ENCODE measurements at places on chromosomes 7 and 10.
A peak's percentile ranks its signal among the peaks of the same experiment; 100 is the strongest.

DNA sequence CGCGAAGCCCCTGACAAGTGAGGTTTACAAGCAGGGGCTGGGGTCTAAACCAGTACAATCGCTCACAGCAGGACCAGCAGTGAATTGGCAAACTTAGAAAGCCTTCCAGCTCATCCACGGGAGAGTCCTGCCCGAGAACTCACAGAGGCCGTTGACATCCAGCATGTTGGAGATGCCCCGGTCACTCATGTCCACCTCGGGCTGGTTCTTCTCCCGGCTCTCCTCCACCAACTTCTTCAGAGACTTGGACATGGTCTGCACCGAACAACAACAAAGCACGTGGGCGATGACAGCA lies 447 bp downstream of the RSU1 start:
- no peak for DNase-seq

DNA sequence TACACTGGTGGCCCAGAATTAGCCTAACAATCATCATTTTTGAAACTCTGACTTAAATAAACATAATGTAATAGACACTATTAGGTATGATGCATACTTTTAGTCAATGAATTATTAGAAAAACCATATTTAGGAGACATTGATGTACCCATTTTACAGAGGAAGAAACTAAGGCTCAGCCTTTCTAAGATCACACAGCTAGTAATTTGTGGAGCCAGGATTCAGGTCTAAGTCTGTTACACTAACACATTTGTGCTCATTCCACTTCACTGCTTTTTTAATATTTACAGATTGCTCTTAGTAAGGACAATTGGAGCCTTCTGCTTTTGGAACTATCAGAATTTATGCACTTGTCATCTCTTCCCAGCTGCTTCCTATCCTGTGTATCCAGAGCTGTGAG lies 8.9 kb downstream of the CFAP43 start:
- no peak for DNase-seq

- DNase-seq: peak; percentile 35
Observed at GRCh38 chr7:98323597-98324322, 42.3 kb downstream of the BRI3 start.

DNA sequence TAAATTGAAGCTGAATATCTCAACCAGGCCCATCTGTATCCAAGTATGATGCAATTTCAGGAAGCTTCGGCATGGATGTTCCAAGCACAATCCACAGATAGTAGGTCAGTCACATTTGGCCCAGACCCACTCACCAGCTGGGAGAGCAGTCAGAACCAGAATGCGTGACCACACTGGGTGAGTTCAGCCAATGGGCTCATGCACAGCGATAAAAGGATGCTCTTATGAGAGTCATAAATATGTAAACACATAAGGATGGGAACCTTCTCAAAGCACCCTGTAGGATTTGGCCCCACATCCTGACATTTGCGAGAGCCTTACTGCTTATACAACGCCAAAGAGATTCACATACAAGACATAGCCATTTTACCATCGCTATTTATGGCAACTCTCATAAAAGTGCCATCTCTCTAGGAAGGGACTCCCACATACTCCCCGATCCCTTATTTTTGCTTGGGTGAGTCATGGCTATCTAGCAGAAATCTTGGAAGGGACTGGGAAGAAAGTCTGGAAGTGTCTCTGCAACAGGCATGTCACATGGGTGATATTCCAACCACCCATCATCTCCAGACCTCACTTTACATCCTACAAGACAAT lies 3.0 kb downstream of the AFAP1L2 start:
- DNase-seq: no peak

- peak; percentile 76 for DNase-seq
Observed at GRCh38 chr10:93006435-93007039, 54.1 kb upstream of the CYP26C1 start.

- no peak for DNase-seq
Observed at GRCh38 chr7:125468855-125469174, 539.2 kb upstream of the POT1 start.

DNA sequence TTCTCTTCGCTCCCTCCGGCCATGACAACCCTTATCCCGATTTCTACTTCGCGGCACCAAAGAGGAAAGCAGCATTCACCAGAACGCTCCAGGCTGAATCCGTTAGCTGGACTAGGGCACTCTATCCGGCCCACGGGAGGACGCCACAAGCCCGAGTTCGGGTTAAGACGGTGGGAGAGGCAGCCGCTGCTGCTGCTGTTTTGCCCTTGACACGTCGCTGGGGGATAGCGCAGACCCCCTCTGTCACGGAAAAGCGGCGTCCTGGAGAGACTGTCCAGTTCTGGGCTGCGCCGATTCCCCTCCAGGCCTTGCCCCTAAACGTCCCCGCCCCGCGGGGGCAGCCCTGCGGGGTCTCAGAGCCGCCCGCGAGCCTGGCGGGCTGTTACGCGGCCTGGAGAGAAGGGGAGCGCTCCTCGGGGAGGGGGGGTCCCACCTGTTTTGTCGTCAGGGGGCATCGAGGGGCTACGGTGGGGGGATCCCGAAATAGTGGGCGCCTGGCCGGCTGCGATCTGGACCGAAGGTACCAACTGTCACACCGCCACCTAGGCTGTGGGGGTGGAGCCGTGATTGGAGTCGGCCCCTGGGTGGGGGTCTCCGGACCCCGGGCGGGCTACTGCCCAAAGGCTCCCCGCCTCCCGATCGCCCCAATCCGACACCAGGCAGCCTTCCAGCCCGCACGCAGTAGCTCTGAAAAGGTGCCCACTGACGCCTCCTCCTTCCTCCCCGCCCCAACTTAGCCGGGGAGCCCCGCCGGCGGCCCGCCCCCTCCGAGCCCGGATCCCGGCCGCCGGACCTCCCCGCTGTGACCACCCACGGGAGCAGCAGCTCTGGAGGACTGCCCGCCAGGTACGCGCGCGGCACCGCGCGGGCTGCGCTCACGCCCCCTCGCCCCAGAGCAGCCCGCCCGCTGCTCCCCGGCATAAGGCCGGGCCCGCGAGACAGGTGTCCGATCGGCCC lies 772 bp downstream of the SGMS1 start:
- no peak for DNase-seq
